Activated CD4-positive, alpha-beta T cell treated with anti-CD3 and anti-CD28 coated beads, Interleukin-10, Interleukin-2, amounts not matched to agents 100 ng/mL and 50 ng/mL, durations not matched to agents 16 hours and 8 hours (primary cell): ENCODE measurements at places on chromosomes 13 and 19.

- no peak for DNase-seq
Measured at GRCh38 chr13:46468570-46469463, 81.8 kb upstream of the RUBCNL start.

- DNase-seq = peak; percentile 69
Measured at GRCh38 chr13:45356966-45357672, 16.1 kb upstream of the TPT1 start.

- DNase-seq = no peak
Measured at GRCh38 chr19:13228561-13228960, 78.3 kb downstream of the IER2 start.

DNA sequence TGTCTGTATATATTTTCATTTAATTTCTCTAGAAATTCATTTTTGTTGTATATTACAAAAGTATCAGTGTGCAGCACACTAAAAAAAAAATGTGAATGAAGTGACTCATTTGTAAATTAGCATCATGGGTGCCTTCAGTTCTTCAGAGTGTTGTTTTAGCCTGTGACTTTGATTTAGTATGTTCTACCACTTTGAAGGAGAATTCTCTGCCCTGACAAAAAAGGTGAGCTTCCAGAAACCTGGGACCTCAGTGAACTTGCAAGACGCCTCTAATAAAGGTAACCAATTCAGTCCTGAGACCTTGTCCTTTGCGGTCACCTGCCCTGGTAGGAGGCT lies 2.4 kb downstream of the METTL21C start:
- DNase-seq = no peak

GRCh38 chr13:50693727-50694126 lies 149.8 kb downstream of the DLEU7 start:
- DNase-seq = no peak

GRCh38 chr19:27775395-27775794 lies 1437.6 kb downstream of the UQCRFS1 start:
- no peak for DNase-seq

- DNase-seq = no peak
Measured at GRCh38 chr13:73300718-73301425, 242.1 kb downstream of the KLF5 start.

DNA sequence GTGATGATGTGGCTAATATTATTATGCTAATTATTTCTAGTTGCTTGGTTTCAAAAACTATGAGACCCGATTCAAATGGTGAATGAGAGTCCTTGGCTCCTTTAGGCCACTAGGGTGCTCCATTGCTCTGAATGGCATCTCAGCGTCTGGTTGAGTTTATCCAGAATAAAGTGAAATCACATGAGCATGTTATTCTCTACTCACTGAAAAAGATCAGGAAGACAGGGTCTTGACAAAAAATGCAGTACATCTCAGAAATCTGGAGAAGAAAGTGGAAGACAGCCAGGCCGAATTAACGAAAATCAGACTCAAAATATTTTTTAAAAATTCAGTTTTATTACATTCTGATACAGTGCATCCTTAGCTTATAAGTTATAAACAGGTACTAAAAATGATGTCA lies 516.2 kb downstream of the MYO16 start:
- DNase-seq = peak; percentile 51

GRCh38 chr19:40604647-40605215 lies 3.6 kb downstream of the LTBP4 start:
- DNase-seq = no peak

- DNase-seq = no peak
Measured at GRCh38 chr13:20592606-20593005, 25.6 kb downstream of the IFT88 start.

- DNase-seq = no peak
Measured at GRCh38 chr19:7483720-7484201, 5.1 kb downstream of the PEX11G start.

- no peak for DNase-seq
Measured at GRCh38 chr19:46898731-46899130, 37.9 kb downstream of the ARHGAP35 start.

DNA sequence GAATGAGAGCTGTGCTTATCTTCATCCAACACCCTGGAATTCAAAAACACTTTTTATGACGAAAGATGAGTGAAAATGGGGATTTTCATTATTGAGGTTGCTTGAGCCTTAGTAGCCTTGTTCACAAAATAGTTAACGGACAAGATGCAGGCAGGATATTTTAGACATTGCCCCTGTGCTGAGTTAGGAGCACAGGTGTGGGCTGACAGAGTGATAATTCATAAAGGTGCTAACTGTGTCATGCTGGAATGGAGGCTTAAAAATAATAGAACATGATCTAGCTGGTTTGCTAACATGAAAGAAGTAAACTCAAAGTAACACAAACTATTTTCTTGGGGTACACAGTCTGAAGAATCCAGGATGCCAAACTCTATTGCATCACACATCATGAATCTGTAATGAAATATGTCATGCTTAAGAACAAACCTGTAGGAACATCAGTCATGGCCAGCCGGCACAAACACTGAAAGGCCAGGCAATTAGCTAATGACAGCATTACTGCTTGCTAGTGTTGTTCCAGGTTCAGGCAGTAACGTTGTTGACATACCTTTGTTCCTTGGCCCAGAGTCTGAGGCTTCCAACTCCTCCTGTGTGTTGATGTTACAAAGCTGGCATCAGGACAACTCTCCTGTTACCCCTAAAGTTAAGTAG lies 55.3 kb downstream of the FRY start:
- no peak for DNase-seq

- DNase-seq = no peak
Measured at GRCh38 chr13:86591862-86592261, 792.6 kb upstream of the SLITRK6 start.

DNA sequence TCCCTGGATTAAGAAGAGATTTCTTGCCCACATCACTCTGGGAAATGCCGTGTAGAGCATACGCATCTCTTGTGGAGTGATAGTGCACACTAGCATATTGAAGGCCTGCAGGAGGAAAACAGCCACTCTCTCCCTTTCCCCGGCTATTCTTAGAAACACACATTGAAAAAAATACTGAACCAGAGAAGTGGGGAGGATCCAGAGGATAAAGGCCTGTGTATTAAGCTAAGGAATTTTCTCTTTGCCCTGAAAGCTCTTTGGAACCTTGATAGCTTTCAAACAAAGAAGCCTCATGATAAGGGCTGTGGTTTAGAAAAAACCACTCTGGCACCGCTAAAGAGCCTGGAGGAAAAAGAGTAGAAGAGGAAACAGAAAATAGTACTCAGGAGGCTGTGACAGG lies 386.1 kb upstream of the NBEA start:
- no peak for DNase-seq

GRCh38 chr13:78816592-78816991 lies 157.6 kb upstream of the OBI1 start:
- DNase-seq = no peak

GRCh38 chr13:102763741-102764140 lies 9.8 kb downstream of the TEX30 start:
- DNase-seq = no peak

GRCh38 chr19:32363175-32363574 lies 17.8 kb downstream of the ZNF507 start:
- no peak for DNase-seq

- no peak for DNase-seq
Measured at GRCh38 chr13:39317291-39317690, 279.0 kb downstream of the NHLRC3 start.

GRCh38 chr13:111877906-111878305 lies 189.0 kb upstream of the SOX1 start:
- DNase-seq = no peak

- no peak for DNase-seq
Measured at GRCh38 chr13:40103864-40104263, 448.4 kb downstream of the COG6 start.

GRCh38 chr13:91166714-91167511 lies 180.6 kb upstream of the MIR17HG start:
- DNase-seq = no peak

DNA sequence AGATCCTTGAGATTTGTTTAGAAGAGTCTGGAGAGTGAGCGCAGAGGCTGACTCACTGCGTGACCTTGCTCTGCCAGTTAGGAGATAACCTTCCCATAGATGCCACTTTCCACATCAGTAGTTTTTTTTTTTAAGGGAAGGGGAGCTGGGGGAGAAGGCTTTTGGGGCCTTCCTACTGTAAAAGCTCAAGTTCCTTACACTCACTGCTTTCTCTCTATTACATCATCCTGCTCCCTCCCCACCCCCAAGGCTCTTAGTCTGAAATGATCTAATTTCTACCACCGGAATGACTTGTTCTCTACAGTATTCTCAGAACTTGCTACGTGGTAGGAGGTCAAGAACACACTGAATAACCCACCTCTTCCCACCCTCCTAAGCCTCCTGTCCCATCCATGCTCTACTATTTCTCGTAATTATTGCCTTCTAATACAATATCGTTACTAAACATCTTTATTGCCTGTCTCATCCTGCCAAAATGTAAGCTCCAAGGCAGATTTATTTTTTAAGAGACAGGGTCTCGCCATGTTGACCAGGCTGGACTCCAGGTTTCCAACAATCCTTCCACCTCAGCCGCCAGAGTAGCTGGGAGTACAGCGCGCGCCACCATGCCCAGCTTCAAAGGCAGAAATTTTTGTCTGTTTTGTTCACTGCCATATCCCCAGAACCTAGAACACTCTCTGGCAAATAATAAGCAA lies 1.2 kb downstream of the LONP1 start:
- DNase-seq = peak; percentile 90

DNA sequence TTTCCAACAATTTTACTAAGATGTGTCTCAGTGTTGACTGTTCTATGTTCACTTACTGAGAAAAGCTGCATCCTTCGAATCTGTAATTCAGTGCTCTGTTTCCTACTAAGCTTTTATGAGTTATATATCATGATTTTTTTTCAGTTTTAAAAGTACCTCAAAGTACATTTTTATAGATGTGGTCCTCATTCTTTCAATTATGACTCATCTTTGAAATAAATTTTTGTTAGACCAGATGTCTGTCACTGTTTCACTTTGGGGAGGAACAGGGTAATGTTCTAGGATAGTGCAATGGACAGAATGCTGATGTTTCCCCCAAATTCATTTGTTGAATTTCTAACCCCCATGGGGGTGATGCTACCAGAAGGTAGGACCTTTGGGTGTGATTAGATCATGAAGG lies 74.8 kb downstream of the NALCN start:
- no peak for DNase-seq

DNA sequence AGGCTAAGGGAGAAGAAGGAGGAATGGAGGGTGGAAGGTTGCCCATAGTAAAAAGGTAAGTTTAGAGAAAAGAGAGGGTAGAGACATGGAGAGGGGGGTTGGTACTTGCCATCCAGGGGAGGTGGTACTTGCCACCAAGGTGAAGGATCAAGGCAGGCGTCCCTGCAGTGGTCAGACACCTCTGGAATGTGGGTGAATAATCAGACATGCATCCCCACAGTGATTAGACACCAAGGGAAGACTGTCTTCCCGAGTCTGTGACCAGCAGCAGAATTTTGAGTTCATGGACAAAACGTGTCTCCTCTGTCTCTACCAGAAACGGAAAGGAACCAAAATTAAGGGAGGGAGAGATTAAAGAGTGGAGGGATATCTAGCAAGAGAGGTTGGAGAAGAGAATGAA lies 27.1 kb upstream of the IGFL1 start:
- DNase-seq = no peak

DNA sequence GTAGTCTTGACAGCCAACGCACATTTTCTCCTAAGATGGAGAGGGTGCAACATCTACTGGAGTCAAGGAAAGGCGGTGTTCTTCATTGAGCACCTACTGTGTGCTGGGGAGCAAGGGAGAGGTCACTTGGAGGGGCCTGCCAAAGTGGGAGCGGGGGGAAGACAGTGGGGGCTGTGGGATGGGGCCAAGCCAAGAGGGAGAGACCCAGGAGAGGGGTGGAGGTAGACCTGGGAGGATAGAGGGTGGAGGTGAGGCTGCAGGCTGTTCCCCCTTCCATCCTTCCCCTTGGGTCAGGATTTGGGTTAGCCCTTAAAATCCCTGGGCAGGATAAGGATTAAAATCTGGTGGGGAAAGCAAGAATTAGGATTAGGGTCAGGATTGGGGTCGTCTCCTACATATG lies 1.7 kb upstream of the PLPP2 start:
- no peak for DNase-seq

DNA sequence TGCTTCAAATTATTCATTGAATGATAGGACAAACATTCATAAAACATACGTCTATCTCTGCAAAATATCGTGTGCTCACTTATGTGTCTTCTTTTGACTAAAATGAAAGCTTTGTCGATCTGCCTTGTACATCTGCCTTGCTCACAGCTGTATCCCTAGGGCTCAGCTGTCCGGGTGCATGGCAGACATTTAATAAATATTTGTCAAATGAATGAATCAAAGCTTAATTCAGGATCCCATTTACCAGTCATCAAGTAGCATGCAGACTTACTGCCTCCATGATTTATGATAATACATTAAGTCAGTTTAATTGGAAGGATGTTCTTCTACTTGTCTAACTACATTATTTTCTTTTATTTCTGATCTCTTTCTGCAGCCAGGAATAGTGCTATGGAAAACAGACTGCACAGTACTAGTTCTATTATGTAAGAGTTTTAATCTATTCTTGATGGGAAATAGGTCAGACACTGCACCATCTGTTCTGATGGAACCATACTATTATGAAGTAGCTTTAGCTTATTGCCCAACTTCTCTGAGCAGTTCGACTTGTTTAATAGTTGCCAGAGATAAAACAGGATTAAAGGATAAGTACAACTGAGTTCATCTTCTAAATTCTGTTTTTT lies 13.2 kb downstream of the SLC46A3 start:
- no peak for DNase-seq

GRCh38 chr19:5587661-5588060 lies 19.9 kb upstream of the TINCR start:
- no peak for DNase-seq

DNA sequence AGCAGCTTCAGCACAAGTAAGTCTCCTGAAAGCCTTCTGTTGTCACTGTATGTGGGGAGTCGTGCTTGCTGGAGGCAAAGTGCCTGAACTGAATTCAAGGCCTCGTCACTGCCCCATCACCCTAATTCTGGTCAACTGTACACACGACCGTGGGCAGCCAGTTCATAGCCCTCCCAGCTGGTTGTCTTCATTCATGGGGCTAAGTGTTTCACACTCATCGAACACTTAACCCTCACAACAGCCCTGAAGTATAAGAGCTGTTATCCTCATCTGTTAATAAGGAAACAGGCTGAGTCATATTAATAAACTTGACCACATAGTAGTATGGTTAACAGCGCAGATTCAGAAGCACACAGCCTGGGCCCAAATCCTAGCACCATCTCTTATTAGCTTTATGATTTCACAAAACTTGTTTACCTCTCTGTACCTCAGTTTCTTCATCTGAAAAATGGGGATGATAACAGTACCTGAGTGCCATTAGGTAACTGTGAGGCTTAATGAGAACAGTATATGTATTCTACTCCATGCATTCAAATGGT lies 66.7 kb downstream of the CDADC1 start:
- DNase-seq = peak; percentile 18

GRCh38 chr13:113451951-113452421 lies 1.3 kb downstream of the ADPRHL1 start:
- DNase-seq = no peak
